ENCODE measurements at places on chromosomes 3 and 15. TPM values are rescaled to one million over a fixed set of nuclear protein-coding genes. Genes with fewer than 3 reads are reported as not detected.

RFC4 gene
- total RNA-seq = 8.3 TPM

PDZRN3 gene
- 75.9 TPM for total RNA-seq

IQCF5 gene
- not detected for total RNA-seq

CCDC54 gene
- not detected for total RNA-seq

OR4F15 gene
- total RNA-seq = not detected

HTR3C gene
- not detected for total RNA-seq

SMCO1 gene
- not detected for total RNA-seq

CCR8 gene
- total RNA-seq = not detected

CCDC174 gene
- 31.2 TPM for total RNA-seq

- H3K36me3 ChIP-seq = peaks cover 40% of the 10 kb centered on the region
- H3K4me3 ChIP-seq = no peak overlapping the region
- peak overlapping the region; percentile 68 for H3K27ac ChIP-seq
- no peak for DNase-seq
- H3K27me3 ChIP-seq = no peaks in the 10 kb centered on the region
Measured at GRCh38 chr15:101641129-101641764, 10.9 kb downstream of the TM2D3 start.

- H3K27ac ChIP-seq = peak overlapping the region; percentile 1
- H3K4me1 ChIP-seq = no peaks in the 10 kb centered on the region
- H3K4me3 ChIP-seq = peak overlapping the region; percentile 25
- DNase-seq = no peak
- no peaks in the 10 kb centered on the region for H3K36me3 ChIP-seq
Measured at GRCh38 chr15:58410353-58410752, 21.4 kb upstream of the LIPC start.

DNA sequence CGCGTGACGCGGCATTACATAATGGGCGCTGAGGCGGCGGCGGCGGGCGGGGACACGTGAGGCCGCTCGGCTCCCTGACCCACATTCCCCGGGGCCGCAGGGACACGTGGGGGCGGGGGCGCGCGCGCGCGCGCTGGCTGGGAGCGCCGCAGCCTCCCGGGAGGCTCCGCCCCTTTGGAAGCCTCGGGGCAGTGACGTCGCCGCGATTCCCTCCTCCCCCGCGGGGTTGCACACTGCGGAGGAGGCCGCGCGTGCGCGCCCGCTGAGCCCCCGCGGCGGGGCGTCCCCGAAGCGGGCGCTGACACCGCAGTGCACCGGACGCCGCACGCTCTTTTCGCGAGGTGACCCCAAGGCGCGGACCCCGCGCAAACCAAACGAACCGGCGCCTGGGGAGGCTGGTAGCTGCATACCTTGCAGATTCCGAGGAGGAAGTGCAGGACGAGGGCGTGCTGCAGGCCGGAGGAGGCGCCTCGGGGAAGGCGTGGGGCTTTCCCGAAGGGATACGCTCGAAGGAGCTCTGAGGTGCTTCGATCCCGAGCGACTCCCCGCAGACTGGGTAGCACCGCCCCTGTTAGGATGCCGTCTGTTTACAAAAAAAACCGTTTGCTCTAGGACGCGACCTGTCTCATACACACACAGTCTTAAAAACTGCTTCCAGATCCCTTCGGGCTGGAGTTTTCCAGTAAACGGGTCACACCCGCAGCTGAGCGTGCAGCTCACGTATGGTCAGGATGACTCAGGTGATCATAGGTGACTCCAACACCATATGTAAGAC, 1.0 kb downstream of the NR1D2 start:
- H3K4me1 ChIP-seq = peaks cover 56% of the 10 kb centered on the region
- H3K4me3 ChIP-seq = peak overlapping the region; percentile 100
- H3K27me3 ChIP-seq = no peaks in the 10 kb centered on the region
- DNase-seq = peak; percentile 98
- no peaks in the 10 kb centered on the region for H3K36me3 ChIP-seq

- no peaks in the 10 kb centered on the region for H3K4me1 ChIP-seq
- H3K36me3 ChIP-seq = no peaks in the 10 kb centered on the region
- no peaks in the 10 kb centered on the region for H3K27me3 ChIP-seq
- H3K4me3 ChIP-seq = no peak overlapping the region
Measured at GRCh38 chr3:83096-83495, 113.5 kb upstream of the CHL1 start.

DNA sequence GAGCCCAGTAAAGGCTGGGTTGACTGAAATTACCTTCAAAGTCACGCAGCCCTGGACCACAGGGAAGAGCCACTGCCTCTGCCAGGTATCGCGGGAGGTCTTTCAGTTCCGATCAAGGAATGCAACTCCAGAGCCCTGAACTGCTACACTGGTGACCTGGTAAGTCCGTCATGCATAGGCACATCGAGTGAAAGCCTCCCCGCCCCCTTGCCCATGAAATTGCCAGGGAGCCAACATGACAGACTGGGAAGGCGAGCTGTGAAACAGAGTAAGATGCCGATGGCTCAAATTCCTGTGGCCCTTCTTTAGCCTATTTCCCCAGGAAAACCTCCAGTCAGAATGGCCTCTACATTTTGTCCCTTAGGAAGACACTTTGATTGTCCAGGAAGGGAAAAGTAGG, 2.3 kb upstream of the GP5 start:
- H3K27me3 ChIP-seq = no peaks in the 10 kb centered on the region
- H3K36me3 ChIP-seq = no peaks in the 10 kb centered on the region
- no peak for DNase-seq
- no peak overlapping the region for H3K27ac ChIP-seq

- no peak overlapping the region for H3K4me3 ChIP-seq
- DNase-seq = no peak
- no peaks in the 10 kb centered on the region for H3K4me1 ChIP-seq
Measured at GRCh38 chr3:70729845-70730244, 417.4 kb upstream of the MDFIC2 start.

DNA sequence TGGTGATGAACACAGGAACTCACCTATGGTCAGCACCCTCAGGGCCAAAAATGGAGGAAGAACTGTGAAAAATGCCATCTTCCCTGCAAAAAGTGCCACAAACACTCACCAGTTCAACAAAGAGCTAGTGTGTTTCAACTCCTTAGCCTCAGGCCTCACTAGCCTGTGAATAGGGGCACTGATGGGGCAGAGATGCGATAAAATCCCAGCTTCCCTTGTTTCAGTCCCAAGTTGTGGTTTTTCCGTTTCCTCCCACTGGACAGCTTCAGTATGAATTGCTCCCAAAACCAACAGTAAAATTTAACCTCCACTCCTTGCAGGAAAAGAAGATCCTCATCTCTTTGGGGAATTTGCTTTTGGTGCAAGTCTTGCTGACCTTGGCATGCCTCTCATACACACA, 117.4 kb upstream of the ADAMTS9 start:
- H3K4me1 ChIP-seq = no peaks in the 10 kb centered on the region
- no peaks in the 10 kb centered on the region for H3K36me3 ChIP-seq
- no peak overlapping the region for H3K27ac ChIP-seq
- no peak for DNase-seq

GRCh38 chr3:3316521-3316920, 137.0 kb upstream of the CRBN start:
- no peak overlapping the region for H3K27ac ChIP-seq
- H3K36me3 ChIP-seq = no peaks in the 10 kb centered on the region
- no peaks in the 10 kb centered on the region for H3K27me3 ChIP-seq
- DNase-seq = no peak

GRCh38 chr3:25281732-25282126, 146.3 kb upstream of the RARB start:
- no peak overlapping the region for H3K4me3 ChIP-seq
- H3K27ac ChIP-seq = no peak overlapping the region
- DNase-seq = no peak
- no peaks in the 10 kb centered on the region for H3K27me3 ChIP-seq

- no peak overlapping the region for H3K4me3 ChIP-seq
- H3K27me3 ChIP-seq = no peaks in the 10 kb centered on the region
- peaks cover 71% of the 10 kb centered on the region for H3K4me1 ChIP-seq
- peaks cover 10% of the 10 kb centered on the region for H3K36me3 ChIP-seq
Measured at GRCh38 chr3:11554236-11554610, 89.5 kb downstream of the VGLL4 start.

- H3K27ac ChIP-seq = peak overlapping the region; percentile 78
- no peaks in the 10 kb centered on the region for H3K36me3 ChIP-seq
- no peak overlapping the region for H3K4me3 ChIP-seq
- H3K4me1 ChIP-seq = peaks cover 81% of the 10 kb centered on the region
- H3K27me3 ChIP-seq = no peaks in the 10 kb centered on the region
- no peak for DNase-seq
Measured at GRCh38 chr15:98899272-98900021, 108.1 kb downstream of the PGPEP1L start.

DNA sequence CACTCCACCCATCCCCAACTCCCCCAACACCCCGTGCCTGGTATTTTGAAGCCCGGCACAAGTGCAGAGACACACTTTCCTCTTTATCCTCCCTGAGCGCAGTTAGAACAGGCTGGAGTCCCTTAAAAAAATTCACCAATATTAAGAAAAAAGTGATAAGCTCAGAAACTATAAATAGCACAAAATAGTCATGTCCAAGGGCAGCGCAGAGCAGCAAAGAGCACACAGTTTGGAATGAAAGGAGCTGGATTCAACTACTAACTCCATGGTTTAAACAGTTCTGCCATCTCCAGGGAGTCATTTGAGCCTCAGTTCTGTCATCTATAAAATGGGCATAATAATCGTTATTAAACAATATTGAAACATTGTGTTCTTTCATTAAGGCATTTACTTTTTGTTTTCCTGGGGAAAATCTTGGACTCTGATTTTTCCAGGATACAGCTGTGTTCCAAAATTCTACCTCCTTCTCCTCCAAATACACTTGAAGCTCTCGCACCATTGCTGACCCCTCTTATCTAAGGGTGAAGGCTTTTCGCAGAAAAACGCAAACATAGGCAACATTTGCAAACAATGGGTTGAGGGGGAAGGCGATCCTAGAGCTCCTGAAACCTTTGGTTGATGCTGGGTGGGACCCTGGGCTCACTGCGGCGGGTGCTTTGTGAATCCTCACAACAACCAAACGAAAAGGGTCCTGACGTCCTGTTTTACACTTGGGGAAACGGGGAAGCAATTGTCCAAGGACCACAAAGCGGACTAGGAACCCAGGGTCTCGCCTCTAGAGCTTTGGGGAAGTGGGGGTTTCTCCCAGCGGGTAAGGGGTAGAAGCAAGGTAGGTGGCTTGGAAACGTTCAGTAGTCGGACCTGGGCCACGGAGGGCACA, 41.8 kb downstream of the EPHB3 start:
- DNase-seq = no peak
- no peaks in the 10 kb centered on the region for H3K27me3 ChIP-seq
- peaks cover 35% of the 10 kb centered on the region for H3K4me1 ChIP-seq
- peak overlapping the region; percentile 46 for H3K4me3 ChIP-seq

DNA sequence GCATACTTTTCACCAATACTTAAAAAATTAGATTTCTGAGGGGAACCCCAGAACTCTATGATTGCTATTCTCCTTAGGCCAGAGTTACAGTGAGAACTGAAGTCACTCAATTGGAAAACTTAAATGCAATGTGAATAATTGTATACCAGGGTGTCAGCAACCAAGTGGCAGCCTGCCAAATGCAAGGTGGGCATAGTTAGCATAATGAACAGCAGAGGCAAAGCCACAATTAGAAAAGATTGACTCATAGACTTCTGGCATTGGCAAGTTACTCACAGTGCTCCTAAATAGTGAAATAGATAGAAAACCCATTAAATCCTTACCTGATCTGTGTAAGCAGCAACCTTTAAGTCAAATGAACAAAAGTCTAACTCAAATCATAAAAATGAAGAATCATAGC, 94.9 kb downstream of the BCHE start:
- no peak overlapping the region for H3K4me3 ChIP-seq
- H3K27ac ChIP-seq = no peak overlapping the region
- H3K4me1 ChIP-seq = no peaks in the 10 kb centered on the region
- H3K36me3 ChIP-seq = no peaks in the 10 kb centered on the region
- H3K27me3 ChIP-seq = no peaks in the 10 kb centered on the region
- DNase-seq = no peak

- H3K27me3 ChIP-seq = no peaks in the 10 kb centered on the region
- no peaks in the 10 kb centered on the region for H3K36me3 ChIP-seq
- no peak overlapping the region for H3K27ac ChIP-seq
- no peaks in the 10 kb centered on the region for H3K4me1 ChIP-seq
- no peak for DNase-seq
Measured at GRCh38 chr3:25854214-25854613, 64.3 kb downstream of the OXSM start.

DNA sequence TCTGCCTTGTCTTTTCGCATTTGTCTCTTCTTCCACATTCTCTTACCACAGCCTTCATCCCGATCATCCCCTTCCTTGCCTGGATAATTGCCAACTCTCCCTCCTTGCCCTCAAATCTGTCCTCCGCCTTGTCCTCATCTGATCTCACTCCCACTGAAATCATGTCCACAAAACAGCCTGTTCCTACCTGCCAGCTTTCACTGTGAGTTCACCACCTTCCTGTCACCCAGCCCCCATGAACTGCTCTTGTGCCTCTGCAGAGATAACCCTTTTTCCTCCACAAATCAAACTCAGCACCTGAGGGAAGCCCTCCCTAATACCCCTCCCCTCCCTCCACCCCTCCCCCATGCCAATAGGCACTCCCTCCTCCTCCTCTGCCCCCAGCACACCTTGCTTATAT, 4.8 kb upstream of the ADCY5 start:
- H3K4me3 ChIP-seq = no peak overlapping the region
- no peaks in the 10 kb centered on the region for H3K36me3 ChIP-seq
- DNase-seq = no peak
- H3K4me1 ChIP-seq = peaks cover 17% of the 10 kb centered on the region
- no peak overlapping the region for H3K27ac ChIP-seq

DNA sequence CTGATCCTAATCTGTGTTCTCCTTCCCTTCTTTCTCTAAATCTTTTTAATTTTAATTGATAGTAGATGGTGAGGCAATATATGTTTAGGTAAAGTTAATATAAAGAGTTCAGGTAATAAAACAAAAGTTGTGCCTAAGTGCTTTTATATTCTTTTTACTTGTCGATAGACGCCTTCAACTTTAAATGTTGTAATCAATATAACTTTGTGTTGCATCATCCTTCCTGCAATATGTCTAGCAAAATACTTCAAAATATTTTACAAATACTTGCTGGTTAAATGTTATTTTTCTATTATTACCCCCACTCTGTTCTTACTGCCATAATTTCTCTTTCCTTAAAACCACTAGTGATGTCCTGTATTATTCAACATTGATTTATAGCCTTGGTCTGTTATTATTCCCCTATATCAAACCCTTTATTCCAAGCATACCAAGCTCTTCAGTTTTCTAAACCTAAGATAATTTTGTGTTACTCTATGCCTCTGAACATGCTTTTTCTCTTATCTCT, 92.4 kb downstream of the NAALADL2 start:
- no peak overlapping the region for H3K4me3 ChIP-seq
- no peak for DNase-seq
- H3K36me3 ChIP-seq = no peaks in the 10 kb centered on the region
- H3K27ac ChIP-seq = no peak overlapping the region
- no peaks in the 10 kb centered on the region for H3K27me3 ChIP-seq
- H3K4me1 ChIP-seq = no peaks in the 10 kb centered on the region

GRCh38 chr3:167396075-167396474, 16.0 kb upstream of the ZBBX start:
- no peak for DNase-seq
- no peak overlapping the region for H3K27ac ChIP-seq
- no peaks in the 10 kb centered on the region for H3K4me1 ChIP-seq
- no peak overlapping the region for H3K4me3 ChIP-seq
- H3K36me3 ChIP-seq = no peaks in the 10 kb centered on the region
- no peaks in the 10 kb centered on the region for H3K27me3 ChIP-seq

GRCh38 chr15:70281811-70282307, 184.1 kb upstream of the TLE3 start:
- no peak for DNase-seq
- no peak overlapping the region for H3K27ac ChIP-seq
- H3K27me3 ChIP-seq = no peaks in the 10 kb centered on the region
- H3K4me3 ChIP-seq = no peak overlapping the region
- peaks cover 17% of the 10 kb centered on the region for H3K4me1 ChIP-seq

GRCh38 chr3:37202035-37202434, 27.7 kb upstream of the LRRFIP2 start:
- H3K4me1 ChIP-seq = no peaks in the 10 kb centered on the region
- H3K36me3 ChIP-seq = no peaks in the 10 kb centered on the region
- no peaks in the 10 kb centered on the region for H3K27me3 ChIP-seq
- H3K27ac ChIP-seq = no peak overlapping the region
- no peak for DNase-seq

All from vagina (tissue), 2 donors.